ENCODE measurements at places on chromosomes 2 and 18.

DNA sequence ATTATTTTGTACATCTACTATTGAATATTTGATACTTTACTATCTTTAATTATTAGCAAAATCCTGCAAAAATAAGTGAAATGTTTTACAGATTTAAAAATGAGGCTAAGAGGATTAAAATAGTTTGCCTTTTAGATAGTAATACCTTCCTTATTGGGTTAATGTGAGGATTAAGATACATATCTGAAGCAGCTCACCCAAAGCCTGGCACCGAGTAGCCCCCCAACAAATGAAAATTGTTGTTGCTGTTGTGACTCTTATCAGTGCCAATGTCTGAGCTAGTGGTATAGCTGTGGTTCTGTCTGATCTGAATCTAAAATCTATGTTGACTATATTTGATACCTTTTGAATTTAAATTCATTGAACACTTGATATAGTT is 34.6 kb downstream of the GULP1 start:
- no peak for DNase-seq

- peak; percentile 13 for DNase-seq
Measured at GRCh38 chr2:63488118-63488713, 100.1 kb downstream of the WDPCP start.

GRCh38 chr2:205800773-205801172 is 118.5 kb downstream of the NRP2 start:
- DNase-seq: no peak

- DNase-seq: no peak
Measured at GRCh38 chr2:37826611-37827010, 98.5 kb upstream of the RMDN2 start.

- DNase-seq: peak; percentile 67
Measured at GRCh38 chr2:172208791-172209325, 106.2 kb upstream of the DLX2 start.

GRCh38 chr2:43717322-43717721 is 41.1 kb upstream of the C1GALT1C1L start:
- no peak for DNase-seq
